ENCODE measurements at places on chromosomes 12 and 14. TPM values are rescaled to one million over a fixed set of nuclear protein-coding genes. Genes with fewer than 3 reads are reported as not detected.

KLHDC1 gene
- total RNA-seq = 12.8 TPM

KRT76 gene
- total RNA-seq = not detected

PLBD1 gene
- 3.4 TPM for total RNA-seq

PLEKHD1 gene
- total RNA-seq = not detected

GLIPR1L2 gene
- 0.72 TPM for total RNA-seq

CLEC7A gene
- total RNA-seq = not detected

NEK9 gene
- total RNA-seq = 51.3 TPM

PDE3A gene
- total RNA-seq = 16.2 TPM

DDN gene
- total RNA-seq = 0.09 TPM

VWF gene
- 1.4 TPM for total RNA-seq

CATSPERB gene
- total RNA-seq = not detected

SCN8A gene
- total RNA-seq = 17.2 TPM

RNASE3 gene
- not detected for total RNA-seq

ZFHX2 gene
- total RNA-seq = 0.41 TPM

NKX2-1 gene
- total RNA-seq = not detected

SYT1 gene
- total RNA-seq = 43.3 TPM

AQP2 gene
- total RNA-seq = not detected

IL26 gene
- not detected for total RNA-seq

SLC25A21 gene
- total RNA-seq = 1.2 TPM

TSPAN19 gene
- total RNA-seq = not detected

APOF gene
- not detected for total RNA-seq

PZP gene
- total RNA-seq = not detected

RIMBP2 gene
- 0.74 TPM for total RNA-seq

METTL25 gene
- total RNA-seq = 13.6 TPM

LBHD2 gene
- total RNA-seq = not detected

FNTB gene
- total RNA-seq = 19.3 TPM

SPTB gene
- under 0.01 TPM for total RNA-seq

IL31 gene
- not detected for total RNA-seq

CLEC4E gene
- not detected for total RNA-seq

ZBTB42 gene
- total RNA-seq = 2.5 TPM

GALNT16 gene
- 1.6 TPM for total RNA-seq

TRHDE gene
- total RNA-seq = 1.1 TPM

SIX4 gene
- 16.3 TPM for total RNA-seq

Measured in fibroblast of the aortic adventitia (primary cell).